ENCODE measurements at places on chromosomes 13 and 19.
A peak's percentile ranks its signal among the peaks of the same experiment; 100 is the strongest.

DNA sequence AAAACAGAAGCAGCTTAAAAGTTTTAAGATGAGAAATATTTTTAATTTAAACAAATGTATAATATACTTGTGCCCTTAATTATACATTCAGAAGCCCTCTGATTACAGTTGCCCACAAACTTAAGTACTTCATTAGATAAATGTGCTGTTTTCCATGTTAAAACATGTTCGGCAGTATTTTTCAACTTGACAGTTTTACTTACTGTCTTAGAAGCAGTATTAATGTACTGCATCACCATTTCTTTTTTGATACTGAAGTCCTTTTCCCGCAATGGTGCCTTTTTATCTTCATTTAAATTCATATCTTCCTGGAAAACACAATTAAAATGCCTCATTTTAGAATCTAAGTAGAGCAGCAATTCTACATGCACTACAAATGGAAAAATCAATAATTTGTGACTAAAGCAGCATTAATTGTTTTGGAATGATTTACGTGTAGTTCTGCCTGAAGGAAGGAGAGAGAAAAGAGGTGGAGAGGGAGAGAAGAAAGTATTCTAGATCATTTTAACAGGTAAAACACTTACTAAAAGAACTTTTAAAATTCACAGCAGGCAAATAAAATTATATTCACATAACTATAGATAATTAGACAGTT is 70.2 kb downstream of the DIAPH3 start:
- DNase-seq = no peak

GRCh38 chr13:30334663-30335386 is 27.5 kb upstream of the KATNAL1 start:
- DNase-seq = no peak

- DNase-seq = no peak
Observed at GRCh38 chr19:38648769-38649304, 1.4 kb downstream of the ACTN4 start.

GRCh38 chr13:112931028-112931934 is 37.7 kb upstream of the MCF2L start:
- DNase-seq = peak; percentile 68

GRCh38 chr13:74221752-74222151 is 87.5 kb upstream of the KLF12 start:
- no peak for DNase-seq

DNA sequence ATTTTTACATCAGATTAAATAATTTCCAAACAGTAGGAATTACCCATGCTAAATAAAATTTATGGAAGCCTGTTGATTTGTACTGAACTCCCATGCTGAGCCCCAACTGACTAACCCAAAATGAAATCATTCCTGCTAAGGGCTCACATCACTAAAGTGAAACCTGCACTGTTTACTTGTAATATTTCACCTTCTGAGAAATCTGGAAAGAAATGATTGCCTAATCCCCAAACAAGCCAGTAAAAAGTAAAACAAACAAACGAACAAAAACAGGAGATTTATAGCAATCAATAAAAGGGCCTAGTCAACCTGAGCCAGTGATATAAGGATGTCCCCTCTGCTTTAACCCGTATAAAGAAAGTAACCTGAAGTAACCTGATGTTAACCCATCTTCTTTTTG is 1599.8 kb downstream of the OLFM4 start:
- DNase-seq = no peak

GRCh38 chr13:66503890-66504289 is 726.2 kb downstream of the PCDH9 start:
- DNase-seq = no peak

GRCh38 chr13:75430436-75431209 is 51.3 kb downstream of the TBC1D4 start:
- no peak for DNase-seq

GRCh38 chr13:37741536-37741935 is 128.0 kb downstream of the TRPC4 start:
- DNase-seq = no peak

DNA sequence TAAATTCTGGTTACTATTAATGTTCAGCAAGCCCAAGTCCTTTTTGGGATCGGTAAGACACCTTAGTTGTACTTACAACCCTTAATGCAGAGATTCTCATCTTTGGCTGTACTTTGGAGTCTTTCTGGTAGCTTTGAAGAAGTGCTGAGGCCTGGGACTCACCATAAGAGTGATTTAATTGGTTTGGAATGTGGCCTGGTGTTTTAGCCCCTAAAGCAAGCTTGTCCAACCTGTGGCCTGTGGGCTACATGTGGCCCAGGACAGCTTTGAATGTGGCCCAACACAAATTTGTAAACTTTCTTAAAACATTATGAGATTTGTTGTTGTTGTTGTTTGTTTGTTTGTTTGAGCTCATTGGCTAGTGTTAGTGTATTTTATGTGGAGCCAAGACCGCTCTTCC is 215.3 kb downstream of the ZIC5 start:
- no peak for DNase-seq

DNA sequence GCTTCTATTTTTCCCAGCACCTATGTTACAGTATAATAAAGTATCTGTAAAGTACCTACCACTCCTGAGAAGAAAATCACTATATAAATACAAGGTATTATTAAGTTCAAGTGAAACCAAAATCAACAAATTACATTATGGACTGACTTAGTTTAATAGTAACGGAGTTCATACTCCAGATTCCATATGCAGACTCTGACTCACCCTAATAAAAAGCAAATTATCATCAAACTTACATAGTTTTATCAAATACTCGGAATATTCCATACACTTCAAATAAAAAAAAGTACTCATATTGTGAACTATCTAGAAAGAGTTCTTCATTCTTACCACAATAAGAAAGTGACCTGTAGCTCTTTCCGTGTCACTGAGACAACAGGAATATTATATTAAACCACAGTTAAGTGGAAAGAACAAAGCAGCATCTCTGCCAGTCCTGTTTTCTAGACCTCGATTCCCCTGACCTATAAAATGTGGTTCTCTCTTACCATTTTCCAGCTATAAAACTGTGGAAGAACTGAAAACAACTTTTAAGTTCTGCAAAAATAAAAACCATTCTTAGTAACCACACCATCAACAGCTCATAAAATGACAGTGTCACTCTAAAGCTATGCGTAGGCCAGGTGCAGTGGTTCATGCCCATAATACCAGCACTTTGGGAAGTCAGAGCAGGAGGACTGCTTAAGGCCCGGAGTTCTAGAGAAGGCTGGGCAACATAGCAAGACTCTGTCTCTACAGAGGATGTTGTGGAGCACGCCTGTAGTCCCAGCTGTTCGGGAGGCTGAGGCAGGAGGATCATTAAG is 42.6 kb downstream of the USP12 start:
- no peak for DNase-seq

GRCh38 chr19:47798904-47799266 is 5.5 kb downstream of the TPRX1 start:
- no peak for DNase-seq

DNA sequence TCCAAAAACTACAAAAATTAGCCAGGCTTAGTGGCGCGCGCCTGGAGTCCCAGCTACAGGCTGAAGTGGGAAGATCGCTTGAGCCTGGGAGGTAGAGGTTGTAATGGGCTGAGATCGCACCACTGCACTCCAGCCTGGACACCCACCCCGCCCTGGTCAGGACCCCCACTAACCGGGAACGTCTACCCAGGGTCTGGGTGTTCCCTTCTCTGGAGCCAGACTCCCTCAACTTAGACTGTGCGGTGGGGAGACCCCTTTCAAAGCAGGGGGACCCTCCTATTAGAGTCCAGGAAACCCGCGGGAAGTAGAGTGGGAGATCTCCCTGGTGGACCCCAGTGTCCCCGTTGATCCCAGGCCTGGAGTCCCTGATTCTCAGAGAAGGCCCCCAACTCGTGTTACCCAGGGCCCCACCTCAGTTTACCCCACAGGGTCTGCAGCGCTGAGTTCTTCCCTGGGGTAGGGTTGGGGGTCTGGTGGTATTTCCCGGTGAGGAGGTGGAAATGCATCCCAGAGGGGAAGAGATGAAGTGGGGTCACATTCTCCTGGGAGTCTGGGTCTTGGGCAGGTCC is 6.1 kb upstream of the ARRDC2 start:
- DNase-seq = no peak

GRCh38 chr13:30796132-30796572 is 60.8 kb downstream of the ALOX5AP start:
- no peak for DNase-seq

GRCh38 chr19:51196181-51196580 is 28.7 kb upstream of the CD33 start:
- no peak for DNase-seq

GRCh38 chr13:53126841-53127245 is 98.2 kb downstream of the OLFM4 start:
- no peak for DNase-seq

DNA sequence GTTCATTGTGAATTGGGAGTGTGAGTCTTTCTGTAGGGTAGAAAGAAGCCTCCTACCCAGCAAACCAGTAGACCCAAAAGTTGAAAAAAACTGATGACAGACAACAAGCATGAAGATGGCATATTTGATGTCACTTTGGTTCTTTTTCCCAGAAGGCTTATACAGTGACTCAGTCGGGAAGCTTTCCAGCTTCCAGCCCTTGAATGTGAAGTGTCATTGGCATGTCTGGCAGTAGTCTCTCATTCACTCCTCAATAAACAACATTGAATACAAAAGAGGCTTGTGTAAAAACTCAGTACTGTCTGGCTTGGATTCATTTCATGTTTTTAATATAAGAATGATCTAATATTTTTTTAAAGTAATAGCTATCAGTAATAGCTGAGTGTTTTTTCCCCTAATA is 68.7 kb downstream of the IPO5 start:
- no peak for DNase-seq

GRCh38 chr19:46040952-46041500 is at the start of gene IGFL4:
TSS of gene IGFL4 (minus strand) at chr19:46041002. CDS start at chr19:46040962, 40 bp downstream.
- DNase-seq = no peak

DNA sequence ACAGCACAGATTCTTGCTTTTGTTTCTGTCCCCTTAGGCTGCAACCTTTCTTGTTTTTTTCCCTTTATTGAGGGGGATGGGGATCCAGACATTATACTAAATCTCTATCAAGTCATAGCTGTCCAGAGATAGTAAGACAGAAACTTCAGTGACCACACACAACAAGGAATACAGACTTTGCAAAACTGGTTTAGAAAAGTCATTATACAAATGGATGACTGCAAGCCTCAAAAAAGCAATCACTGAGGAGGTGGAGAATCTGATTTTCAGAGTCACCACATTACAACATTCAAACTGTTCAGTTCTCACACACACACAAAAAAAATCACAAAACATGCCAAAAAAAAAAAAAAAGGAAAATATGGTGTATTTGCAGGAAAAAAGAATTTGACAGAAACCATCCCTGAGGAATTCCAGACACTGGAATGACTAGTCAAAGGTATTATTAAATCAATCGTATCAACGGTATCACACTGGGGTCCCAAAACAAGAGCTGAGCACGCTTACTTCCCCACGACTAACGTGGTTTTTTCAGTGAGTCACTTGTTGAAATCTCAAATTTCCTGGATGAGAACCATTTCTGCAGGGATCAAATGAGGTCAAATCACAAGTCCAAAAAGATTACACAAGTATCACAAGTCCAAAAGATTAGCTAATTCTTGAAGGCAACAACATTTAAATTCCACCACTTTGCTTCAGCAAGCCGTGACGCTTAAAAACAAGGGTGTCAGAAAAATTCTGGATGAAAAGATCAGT is 41.2 kb downstream of the USP12 start:
- DNase-seq = no peak

GRCh38 chr13:80116107-80116506 is 224.8 kb downstream of the SPRY2 start:
- no peak for DNase-seq

GRCh38 chr13:104592127-104592526 is 1525.9 kb upstream of the SLC10A2 start:
- DNase-seq = no peak

DNA sequence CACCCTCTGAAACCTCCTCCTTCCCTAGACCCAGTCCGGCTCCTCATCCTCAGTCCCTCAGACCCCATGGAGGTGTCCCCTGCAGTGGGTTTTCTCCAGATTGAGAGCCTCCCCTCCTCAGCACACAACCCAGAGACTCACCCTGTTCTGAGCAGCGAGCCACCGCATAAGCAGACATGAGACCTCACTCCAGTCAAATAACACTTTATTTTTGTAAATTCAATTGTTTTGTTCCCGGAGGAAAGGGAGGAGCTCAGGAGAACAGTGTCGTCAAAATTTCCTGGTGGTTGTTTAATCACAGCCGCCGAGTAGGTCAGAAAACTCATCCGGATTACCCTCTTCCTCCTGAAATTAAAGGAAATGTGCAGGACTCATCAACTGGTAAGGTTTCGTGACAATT is 57.5 kb downstream of the ERICH4 start:
- no peak for DNase-seq

GRCh38 chr13:27199696-27200095 is 28.1 kb upstream of the USP12 start:
- no peak for DNase-seq

DNA sequence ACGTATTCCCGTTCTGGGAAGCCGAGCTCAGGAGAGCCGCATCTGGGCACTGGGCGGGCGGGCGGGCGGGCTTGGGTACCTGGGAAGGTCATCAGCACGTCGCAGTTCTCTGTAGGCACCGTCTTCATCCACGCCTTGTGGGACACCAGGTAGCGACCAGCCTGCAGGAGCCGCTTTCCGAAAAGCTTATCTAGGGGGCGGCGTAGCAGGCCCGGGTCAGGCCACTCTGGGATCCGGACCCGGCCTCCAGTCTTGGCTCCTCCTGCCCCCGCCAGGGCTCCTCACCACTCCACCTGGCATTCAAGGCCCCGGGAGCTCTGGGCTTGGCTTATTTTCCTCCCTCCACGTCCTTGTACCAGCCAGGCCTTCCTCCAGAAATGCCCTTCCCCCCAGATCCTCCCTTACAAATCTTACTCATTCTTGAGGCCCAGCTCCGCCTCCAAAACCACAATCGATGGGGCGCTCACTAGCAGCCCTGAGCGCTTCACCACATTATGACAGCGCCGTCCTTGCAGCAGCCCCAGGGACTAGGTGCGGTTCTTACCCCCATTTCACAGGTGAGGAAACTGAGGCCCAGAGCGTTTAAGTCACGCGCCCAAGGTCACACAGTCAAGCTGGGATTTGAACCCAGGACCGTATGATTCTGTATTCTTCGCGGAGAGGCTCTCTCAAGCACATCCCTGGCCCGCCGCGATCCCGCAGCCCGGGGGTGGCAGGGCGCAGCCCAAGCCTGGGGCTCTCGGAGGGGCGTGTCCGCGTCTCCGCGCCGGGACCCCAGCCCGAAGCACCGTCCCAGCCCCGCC is 843 bp downstream of the ANO8 start:
- no peak for DNase-seq

DNA sequence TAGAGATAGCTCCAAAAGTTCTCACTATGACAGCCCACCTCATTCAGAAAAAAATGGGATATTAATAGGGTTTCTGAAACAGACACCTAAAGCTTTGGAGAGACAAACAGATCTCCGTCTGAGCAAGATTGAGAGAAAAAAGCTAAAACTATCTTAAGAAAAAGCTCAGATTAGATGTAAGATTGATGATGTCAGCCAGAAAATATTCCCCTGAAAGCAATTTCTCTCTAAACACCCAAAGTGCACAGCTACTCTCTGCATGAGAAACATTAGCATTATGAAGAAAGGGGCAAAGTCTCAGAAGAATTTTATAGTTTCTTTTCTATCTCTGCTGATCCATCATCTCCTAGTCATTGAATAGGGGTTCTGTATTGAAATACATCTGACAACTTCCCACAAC is 148.9 kb downstream of the ZNF737 start:
- no peak for DNase-seq

All from right renal pelvis (tissue), 4 donors.